Omental fat pad (tissue), 4 donors: ENCODE measurements at places on chromosomes 1 and 21. TPM values are rescaled to one million over a fixed set of nuclear protein-coding genes. Genes with fewer than 3 reads are reported as not detected.

DNA sequence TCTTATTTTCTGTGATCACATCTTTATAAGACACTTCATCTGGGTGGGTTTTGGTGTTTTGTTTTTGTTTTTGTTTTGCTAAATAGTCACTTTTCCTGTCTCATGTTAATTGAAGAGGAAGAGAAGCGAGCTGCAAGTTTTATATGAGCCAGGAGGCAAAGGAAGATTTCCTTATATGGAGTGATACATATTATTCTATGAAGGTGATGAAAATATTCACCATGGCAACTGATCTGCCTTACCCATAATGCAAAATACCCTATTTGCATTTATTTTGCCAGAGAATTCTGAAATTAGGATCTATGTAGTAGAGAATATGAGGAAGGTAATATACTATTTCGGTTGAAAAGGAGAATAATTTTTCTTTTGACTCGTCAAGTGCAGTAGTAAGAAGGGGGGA is 13.9 kb downstream of the CXADR start:
- no peak for DNase-seq

DNA sequence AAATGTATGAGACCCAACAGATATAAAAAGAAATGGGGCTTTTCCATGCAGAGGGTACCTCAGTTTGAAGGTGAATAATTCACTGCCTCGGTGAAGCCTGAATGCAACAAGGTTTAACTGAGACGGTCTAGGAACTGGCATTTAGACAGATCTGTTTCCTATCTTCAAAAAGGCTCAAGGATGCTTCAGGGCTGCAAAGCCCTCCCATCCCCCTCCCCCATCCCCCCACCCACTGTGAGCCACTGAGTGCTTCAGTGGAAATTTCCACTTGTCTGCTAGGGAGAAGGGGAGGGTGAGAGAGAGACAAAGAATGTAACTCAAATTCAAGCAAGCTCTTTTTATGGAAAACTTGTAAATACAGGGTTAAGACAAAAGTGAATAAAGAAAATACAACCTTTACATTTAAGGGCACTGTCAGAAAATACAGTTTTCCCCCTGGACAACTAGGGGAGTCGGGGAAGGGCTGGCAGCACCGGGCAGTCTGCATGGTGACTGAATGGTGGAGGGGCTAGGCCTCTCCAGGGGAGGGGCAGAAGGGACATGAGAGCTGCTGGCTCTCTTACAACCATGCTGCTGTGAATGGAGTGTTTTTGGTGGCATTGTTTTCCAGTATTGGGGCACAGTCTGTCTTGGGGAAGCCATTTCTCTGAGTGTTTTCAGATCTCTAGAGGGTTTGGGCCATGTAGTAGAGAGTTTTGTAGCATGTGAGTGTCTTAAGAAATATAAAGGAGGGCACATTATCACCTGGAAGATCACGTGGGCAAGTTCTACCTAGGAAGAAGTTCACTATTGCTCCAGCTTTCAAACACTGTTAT is 56.7 kb downstream of the MRPS6 start:
- DNase-seq = no peak

IGSF21 gene
- 0.56 TPM for total RNA-seq

CD52 gene
- 227 TPM for total RNA-seq

ANGPTL7 gene
- total RNA-seq = 38.7 TPM

KRTAP13-2 gene
- not detected for total RNA-seq

UBQLN4 gene
- 24.5 TPM for total RNA-seq
